GM04503 (cell line): ENCODE measurements at places on chromosomes 3 and 15.

DNA sequence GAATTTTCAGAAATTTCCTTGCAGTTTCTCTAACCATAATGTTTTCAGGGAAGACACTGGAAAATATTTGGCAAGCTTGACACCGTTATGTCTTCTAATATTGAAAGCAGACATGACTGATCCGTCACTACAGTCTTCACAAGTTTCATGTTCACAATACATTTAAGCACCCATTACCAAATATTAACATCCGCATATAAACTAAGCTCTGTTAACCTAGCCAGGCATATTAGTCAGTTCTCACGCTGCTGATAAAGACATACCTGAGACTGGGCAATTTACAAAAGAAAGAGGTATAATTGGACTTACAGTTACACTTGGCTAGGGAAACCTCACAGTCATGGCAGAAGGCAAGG lies 162.7 kb upstream of the LYSMD4 start:
- no peak for DNase-seq

GRCh38 chr3:5181469-5182141 lies 5.9 kb upstream of the EDEM1 start:
- DNase-seq = no peak

DNA sequence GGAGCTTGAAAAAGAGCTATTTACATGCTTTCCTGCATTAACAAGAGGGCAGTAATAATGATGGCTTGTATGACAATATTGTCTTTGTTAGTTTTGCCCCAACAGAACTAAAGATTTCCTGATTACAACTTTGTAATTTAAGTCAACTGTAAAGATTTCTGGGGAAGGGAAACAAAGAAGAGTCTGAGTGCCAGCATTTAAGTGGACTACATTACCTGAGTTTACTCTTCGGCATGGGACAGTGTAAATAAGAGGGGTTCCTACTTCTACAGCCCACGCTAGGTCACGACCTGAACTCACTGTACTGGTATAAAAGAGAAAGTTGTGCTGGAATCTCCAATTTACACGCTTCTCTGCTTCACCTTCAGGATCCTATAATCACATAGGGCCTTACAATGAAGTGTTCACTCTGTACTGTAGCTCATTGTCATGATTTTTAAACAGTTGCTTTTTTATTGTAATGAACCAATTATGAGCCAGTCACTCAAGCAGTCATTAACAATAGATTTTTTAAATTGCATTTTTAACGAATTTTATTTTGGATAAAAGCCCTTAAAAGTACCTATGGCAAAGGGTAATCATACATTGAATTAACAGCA lies 39.6 kb downstream of the DPH6 start:
- no peak for DNase-seq

- DNase-seq = peak; percentile 5
Measured at GRCh38 chr3:146929696-146930095, 324.6 kb upstream of the PLSCR5 start.

DNA sequence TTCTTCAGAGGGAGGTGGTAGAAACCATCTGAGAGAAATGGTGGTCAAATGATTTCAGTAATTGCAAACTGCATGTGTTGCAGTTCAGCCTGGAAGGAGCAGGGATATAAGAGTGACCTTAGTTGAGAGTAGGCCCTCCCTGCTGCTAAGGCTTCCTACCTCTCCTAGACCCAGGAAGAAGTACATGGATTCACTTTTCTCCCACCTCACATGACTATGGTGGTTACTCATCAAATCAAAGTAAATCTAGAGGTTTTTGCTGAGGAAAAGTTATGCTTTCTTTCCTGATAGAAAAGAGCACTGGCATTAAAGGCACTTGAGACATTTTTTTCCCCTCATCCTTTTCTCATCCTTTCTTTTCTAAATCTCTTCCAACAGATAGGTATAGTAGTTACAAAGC lies 43.2 kb upstream of the LEKR1 start:
- no peak for DNase-seq

- DNase-seq = no peak
Measured at GRCh38 chr15:59940928-59941327, 63.2 kb upstream of the FOXB1 start.

- no peak for DNase-seq
Measured at GRCh38 chr3:46096336-46096735, 69.1 kb upstream of the XCR1 start.

DNA sequence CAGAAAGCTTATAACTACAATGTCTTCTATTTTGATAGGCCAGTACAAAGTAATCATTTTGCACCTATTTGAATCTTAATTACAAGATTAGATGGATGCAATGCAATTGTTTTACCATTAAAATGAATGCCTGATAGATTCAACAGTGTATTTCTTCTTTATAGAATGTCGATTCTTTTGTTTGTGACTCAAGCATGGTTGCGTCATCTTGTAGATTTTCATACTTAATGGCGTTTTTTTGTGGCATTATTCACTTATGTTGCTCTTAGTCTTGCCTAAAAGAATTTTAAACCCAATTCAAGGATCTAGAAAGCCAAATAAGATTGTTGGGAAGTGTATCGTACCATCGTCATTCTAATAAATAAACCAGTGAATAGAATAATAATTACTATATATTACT lies 21.4 kb downstream of the ZBTB38 start:
- no peak for DNase-seq
